Hematopoietic multipotent progenitor cell (in vitro differentiated cells): ENCODE measurements at places on chromosomes 2 and 18.

GRCh38 chr18:46237891-46238290 lies 133.7 kb downstream of the HAUS1 start:
- no peak for DNase-seq

DNA sequence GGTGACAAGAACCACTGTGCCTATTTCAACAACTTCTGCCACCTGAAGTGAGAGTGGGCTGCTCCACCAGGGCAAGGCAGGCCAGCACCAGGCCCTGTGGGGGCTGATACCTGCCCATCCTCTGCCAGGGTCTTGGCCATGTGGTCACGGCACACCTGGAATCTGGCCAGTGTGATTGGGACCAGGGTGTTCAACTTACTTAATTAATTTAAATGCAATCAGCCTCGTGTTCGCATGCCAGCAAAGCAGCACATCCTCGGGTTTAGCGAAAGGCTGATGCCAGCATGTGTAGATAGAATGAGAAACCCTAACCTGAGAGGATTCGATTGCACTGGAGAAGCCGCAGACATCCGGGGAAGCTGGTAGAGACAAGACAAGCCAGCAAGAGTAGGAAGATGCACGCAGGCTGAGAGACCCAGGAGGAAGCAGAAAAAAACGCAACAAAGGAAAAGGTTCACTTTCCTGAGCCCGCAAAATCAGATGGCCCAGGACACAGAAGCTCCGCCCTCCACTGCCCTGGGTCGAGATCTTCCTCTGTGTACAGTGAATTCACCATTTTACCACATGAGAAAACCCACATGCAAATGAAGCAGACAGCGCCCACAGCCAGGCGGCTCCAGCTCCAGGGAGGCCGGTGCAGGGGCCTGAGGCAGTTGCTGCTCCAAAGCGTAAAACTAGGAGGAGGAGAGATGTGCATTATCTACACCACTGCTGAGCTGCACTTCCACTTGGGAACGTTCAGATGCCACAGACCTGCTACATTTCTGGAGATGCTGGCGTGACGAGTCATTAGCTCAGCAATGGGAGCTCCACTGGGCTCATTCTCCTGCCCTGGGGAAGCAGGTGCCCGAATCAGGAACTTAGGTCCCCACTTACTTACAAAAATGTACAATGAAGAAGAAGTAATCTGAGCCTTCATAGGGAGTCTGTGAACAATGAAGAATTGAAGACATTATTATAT lies 92.1 kb downstream of the TMEM18 start:
- peak; percentile 41 for DNase-seq

DNA sequence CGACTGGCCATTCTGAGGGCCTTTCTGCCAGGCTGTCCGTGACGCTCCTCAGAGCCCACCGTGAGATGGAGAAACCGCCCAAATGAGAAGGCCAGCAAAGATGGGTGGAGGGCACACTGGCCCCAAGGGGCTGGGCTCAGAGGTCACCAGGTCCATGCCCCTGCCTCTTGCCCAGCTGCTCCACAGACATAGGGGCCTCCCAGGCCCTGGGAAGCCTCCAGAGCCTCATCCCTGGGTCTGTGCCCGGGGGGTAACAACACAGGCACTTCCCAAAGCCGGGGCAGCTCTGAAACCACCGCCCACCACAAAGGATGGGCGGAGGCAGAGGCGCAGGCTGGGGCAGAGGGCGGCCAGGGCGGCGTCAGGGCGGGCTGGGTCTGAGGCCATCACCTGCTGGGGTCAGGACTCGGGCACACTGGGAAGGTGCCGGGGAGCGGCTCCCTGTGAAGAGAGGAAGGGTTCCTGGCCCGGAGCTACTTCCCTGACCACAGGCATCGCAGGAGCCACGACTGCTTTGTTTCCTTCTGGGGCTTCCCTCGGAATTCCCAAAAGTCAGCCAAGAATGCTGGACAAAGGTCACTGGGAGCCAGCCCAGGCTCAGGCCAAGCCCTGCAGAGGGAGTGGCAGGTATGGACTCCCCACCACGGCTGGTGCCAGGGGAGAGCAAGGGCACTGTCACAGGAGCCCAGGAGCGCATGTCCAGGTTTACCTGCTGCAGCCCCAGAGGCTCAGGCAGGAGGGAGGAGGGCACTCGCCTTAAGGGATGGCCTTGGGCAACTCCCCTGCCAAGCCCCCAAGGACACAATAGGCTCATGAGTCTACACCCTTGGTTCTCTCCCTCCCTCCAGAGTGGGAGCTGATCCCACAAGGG lies 9.4 kb downstream of the CYP26B1 start:
- DNase-seq: no peak

DNA sequence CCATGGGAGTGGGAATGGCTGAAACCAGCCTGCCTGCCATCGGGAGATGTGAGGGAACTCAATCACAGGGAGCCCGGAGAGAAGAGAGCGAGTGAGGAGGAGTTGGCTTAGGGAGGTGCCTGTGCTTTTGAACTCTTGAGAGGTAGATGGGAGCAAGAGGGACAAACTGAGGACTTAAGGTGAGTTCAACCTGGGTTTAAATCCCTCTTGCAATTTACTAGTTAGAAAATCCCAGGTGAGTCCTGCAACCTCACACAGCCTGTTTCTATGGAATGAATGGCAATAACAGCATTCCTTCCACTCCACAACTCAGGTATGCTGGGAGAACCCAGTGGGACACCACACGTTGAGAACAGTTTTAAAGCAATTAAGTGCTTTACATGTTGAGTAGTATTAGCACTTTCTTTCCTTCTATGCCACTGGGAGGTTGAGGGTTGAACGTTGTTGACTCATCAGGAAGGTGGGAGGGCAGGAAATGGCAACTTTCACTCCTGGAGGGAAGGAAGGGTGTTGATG lies 57.3 kb downstream of the VIT start:
- no peak for DNase-seq

- DNase-seq: no peak
Measured at GRCh38 chr2:42999856-43000241, 207.5 kb upstream of the HAAO start.

DNA sequence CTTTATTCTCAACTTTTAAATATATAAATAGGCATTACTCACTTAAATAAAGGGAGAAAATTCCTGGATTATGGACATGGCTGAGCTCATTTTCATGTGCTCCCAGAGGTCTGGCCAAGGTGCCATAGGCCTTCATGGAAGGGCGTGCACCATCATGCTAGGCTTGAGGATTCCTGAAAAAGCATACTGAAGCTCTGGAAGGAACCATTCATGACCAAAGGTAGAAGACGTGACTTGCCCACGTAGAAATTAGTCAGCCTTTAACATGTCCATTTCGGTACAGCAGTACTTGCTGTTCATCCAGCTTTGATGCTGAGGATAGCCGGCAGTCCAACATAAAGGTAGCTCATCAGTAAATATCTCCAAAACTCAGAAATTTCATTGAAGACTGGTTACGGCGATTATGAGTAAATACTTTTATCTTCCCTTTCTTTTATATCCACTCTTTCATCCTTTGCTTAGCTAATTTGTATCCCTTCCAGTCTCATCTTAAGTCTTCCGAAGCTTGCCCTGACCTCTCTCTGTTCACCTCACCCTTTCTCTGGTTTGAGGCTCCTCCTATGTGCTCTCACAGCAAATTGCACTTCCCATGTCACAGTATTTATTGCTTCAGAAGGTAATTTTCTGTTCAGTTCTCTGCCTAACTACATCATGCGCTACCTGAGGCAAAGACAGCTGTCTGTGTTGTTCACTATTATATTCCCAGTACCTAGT lies 32.3 kb upstream of the ASNSD1 start:
- peak; percentile 26 for DNase-seq

DNA sequence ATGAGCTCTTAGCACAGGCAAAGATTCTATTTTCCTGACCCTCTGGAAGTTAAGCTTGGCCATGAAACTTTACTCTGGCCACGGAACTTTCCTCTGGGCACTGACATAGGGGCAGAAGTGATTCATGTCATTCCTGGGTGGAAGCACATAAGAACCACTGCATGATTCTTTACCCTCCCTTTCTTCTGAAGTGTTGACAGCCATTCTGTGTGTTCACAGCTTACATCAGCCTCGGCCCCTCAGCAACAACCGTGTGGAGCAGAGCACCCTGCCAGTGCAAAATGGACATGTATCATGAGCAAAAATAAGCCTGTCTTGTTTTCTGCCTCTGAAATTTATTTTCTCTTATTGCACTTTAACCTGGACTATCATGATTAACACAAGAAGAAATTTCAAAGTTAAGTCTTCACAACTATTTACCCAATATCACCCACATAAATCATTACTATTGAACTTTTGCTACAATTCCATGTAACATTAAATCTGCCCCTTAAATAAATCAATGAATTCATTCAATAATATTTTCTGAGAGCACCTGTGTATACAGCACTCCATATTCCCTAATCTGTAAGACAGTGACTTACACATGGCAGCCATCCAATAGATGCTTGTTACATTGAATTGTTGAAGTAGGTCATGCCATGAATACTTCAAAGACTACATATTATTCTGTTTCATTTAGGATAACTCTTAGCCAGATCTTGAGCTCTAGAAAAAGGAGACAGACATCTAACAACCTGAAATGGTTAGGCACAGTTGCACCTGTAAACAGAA lies 531.9 kb downstream of the IRS1 start:
- DNase-seq: no peak

- peak; percentile 37 for DNase-seq
Measured at GRCh38 chr18:56702946-56703345, 51.8 kb downstream of the WDR7 start.

GRCh38 chr2:161746891-161747535 lies 122.8 kb downstream of the SLC4A10 start:
- DNase-seq: no peak

DNA sequence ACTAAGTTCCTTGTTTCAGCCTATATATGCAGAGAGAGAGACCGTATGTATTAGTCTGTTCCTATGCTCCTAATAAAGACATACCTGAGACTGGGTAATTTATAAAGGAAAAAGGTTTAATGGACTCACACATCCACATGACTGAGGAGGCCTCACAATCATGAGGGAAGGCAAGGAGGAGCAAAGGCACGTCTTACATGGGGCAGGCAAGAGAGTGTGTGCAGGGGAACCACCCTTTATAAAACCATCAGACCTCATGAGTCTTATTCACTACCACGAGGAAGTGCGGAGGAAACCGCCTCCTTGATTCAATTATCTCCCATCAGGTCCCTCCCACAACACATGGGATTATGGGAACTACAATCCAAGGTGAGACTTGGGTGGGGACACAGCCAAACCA lies 73.8 kb downstream of the TMEM18 start:
- DNase-seq: no peak

DNA sequence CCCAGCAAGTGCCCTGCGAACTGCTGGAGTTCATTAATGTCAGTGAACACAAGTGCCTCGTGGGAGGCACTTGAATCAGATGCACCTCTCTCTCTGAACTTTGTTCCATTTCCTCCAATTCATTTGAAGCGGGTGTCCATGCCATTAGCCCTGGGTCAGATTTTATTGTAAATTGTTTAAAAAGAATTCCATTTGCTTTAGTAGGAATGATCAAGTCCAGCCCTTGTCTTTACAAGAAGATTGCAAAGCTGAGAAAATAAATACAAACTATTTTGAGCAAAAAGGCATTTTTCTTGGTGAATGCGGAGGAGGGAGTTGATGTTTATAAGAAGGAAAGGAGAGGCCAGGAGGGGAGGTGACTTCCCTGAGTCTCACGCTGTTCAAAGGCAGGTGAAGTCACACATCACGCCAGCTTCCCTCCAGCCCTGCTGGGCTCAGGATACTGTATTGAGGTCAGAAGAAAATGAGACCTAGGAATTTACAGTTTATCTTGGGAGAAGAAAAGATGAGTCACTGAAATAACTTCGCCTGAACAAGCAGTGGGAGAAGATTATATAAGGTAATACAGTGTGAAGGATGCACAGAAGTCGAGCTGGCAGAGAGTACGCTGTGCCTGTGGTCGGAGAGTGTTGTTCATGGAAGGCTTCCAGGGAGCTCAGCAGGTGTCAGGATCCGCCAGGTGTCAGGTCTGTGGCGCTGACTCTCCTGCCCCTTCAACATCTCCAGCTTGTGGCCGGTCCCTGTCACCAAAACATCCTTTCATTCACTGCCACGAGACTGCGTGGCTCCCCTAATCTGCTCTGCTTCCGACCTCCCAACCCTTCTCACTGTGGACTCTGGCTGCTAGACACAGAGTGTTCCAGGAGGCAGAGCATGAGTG lies 36.5 kb downstream of the EFR3B start:
- DNase-seq: no peak

DNA sequence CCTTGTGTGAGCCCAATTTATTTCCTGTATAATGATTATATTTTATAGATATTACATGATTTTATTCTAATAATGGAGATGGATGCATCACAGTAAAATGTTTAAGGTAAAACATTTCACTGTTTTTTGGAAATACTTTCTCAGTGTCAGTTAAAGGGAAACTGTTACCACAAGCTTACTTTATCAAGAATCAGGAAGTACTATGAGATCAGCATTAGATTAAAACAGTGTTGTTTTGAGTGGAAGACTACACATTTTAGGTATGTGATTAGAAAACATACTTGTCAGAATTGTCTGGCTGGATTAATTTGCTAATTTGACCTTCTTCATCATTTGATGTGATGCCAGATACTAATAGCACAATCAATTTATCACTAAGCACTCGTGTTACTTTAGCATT lies at the start of gene HRH4:
Gene HRH4, plus strand, starts transcription at position 250 of the 400 bp plus-strand sequence. Its CDS starts 92 bp downstream, at position 342.
- DNase-seq: no peak

- DNase-seq: no peak
Measured at GRCh38 chr2:47301277-47301618, 101.7 kb upstream of the MSH2 start.

DNA sequence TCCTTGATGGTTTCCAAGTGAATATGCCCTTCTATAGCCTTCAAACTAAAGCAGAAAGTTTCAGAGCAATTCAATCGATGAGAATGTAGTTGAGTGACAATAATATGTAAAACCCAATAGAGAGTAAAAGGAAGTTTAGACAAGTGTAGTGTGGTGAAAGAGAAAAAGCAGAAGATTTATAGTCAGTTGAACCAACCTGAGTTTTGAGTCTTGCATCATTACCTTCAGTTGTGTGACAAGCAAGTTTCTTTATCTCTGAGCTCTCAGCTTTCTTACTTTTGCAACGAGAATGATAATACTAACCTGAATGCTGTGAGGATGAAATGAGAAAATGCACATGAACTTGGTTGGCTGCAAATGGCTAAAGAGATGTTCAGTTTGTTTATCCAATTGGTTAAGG lies 40.6 kb upstream of the TMEM247 start:
- DNase-seq: no peak

- no peak for DNase-seq
Measured at GRCh38 chr2:202035941-202036372, 2.3 kb downstream of the FZD7 start.
